Activated naive CD8-positive, alpha-beta T cell treated with anti-CD3 and anti-CD28 coated beads, Interleukin-2, amount 10 ng/mL, durations not matched to agents 7 days and 5 days (primary cell): ENCODE measurements at places on chromosomes 7 and 10. TPM values are rescaled to one million over a fixed set of nuclear protein-coding genes. Genes with fewer than 3 reads are reported as not detected.

GRCh38 chr10:35015843-35016408 is 74.2 kb downstream of the CUL2 start:
- no peaks in the 10 kb centered on the region for H3K27me3 ChIP-seq
- no peaks in the 10 kb centered on the region for H3K4me1 ChIP-seq
- no peak overlapping the region for H3K27ac ChIP-seq
- no peak for DNase-seq
- peaks cover 10% of the 10 kb centered on the region for H3K36me3 ChIP-seq

DNA sequence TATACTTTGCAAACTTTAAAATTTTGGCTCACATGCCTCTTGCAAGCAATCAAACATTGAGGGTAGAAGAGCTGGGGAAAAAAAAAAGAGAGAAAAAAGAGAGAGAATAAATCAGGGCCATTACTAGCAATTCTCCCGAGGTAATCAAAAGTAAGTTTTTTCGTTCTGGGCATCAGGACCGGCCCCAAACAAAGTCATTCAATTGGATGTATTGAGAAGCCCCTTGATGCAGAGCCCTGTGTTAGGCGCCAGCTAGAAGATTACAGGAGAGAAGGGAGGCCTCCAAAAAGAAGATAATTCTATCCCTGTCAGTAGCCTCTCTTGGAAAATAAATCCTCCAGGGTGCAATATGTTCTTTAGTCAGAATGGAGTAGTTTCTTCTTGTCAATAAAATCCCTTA is 2.2 kb upstream of the CTNNA3 start:
- H3K27ac ChIP-seq = no peak overlapping the region
- no peaks in the 10 kb centered on the region for H3K4me1 ChIP-seq
- H3K36me3 ChIP-seq = no peaks in the 10 kb centered on the region
- DNase-seq = no peak
- H3K27me3 ChIP-seq = peaks cover 33% of the 10 kb centered on the region

DNA sequence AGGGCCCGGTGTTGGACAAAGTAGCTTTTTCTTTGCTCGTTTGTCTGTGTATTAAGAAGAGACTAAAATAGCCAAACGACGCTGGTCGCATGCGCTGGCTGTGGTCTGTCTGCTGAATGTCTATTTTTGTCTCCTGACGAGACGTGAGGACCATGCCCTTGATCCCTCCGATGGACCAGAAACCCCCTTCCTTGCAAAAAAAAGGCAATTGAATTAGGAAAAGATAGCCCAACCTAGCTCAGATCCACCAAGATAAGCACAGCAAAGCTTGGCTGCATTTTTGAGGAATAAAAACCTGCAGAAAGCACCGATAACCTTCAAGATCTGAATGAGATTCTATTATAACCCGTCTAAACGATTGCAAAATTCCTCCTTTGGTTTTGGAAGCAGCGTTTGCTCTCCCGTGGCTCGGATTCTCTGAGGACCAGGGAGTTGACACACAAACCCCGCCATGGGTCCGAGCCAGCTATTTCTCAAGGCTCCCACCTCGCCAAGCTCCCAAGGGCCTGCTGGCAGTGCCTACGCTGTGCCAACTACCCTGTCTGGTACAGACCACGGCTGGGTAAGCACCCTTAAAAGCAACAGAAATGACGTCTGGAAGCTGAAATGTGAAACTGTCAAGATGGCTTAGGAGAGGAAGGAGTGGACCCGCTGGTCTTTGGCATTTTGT is 17.7 kb upstream of the TTYH3 start:
- no peak overlapping the region for H3K27ac ChIP-seq
- H3K27me3 ChIP-seq = peaks cover 9% of the 10 kb centered on the region
- peaks cover 2% of the 10 kb centered on the region for H3K4me1 ChIP-seq
- DNase-seq = no peak
- no peak overlapping the region for H3K4me3 ChIP-seq
- no peaks in the 10 kb centered on the region for H3K36me3 ChIP-seq

GRCh38 chr7:87091487-87092066 is 32.1 kb upstream of the ELAPOR2 start:
- H3K36me3 ChIP-seq = no peaks in the 10 kb centered on the region
- H3K27me3 ChIP-seq = peaks cover 4% of the 10 kb centered on the region
- H3K4me1 ChIP-seq = no peaks in the 10 kb centered on the region
- H3K27ac ChIP-seq = no peak overlapping the region
- no peak overlapping the region for H3K4me3 ChIP-seq
- no peak for DNase-seq

- no peaks in the 10 kb centered on the region for H3K27me3 ChIP-seq
- H3K4me1 ChIP-seq = no peaks in the 10 kb centered on the region
- no peak overlapping the region for H3K4me3 ChIP-seq
- DNase-seq = no peak
- H3K36me3 ChIP-seq = no peaks in the 10 kb centered on the region
Measured at GRCh38 chr10:48193556-48193955, 80.9 kb downstream of the FRMPD2 start.

DNA sequence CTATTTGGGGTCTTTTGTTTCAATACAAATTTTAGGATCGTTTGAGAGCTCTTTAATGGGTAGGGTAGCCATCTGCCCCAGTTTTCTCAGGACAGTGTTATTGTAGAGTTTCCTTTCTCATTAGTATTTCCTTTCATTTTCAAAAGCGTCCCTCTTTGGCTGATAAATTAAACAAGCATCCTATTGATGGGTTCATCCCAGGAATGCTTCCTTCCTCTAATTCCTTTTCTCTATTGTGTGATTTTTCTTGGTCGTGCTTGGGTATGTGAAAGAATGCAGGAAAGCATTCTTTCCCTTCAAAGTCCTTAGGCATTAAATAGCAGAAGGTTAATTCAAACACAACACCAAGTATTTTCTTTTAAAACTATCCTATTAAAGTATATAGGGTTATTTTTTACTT is 14.0 kb downstream of the SLC13A1 start:
- DNase-seq = no peak
- H3K36me3 ChIP-seq = no peaks in the 10 kb centered on the region
- H3K27me3 ChIP-seq = no peaks in the 10 kb centered on the region

DNA sequence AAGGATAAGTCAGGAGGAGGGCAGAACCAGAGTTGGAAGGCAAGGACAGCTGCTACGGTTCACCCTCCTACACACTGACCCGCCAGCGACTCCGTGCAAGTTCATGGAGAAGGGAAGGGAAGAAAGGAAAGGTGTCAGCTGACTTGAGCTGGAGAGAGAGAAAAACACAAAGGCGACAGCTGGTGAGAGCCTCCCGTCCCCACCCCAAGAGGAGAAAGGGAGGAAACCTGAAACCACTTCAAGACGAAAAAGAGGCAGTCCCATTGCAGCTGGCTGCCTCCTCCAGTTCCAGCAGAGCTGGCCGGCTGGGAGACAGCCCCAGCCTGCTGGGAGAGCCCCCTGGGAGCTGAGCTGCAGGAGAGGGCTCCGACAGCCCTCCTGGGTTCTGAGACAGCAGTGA is 75.2 kb downstream of the PARD3 start:
- no peaks in the 10 kb centered on the region for H3K36me3 ChIP-seq
- DNase-seq = no peak
- H3K27ac ChIP-seq = no peak overlapping the region
- H3K27me3 ChIP-seq = peaks cover 17% of the 10 kb centered on the region

GRCh38 chr7:153887749-153888569 is 164.2 kb upstream of the DPP6 start:
- no peaks in the 10 kb centered on the region for H3K4me1 ChIP-seq
- peaks cover 3% of the 10 kb centered on the region for H3K36me3 ChIP-seq
- peaks cover 11% of the 10 kb centered on the region for H3K27me3 ChIP-seq
- no peak overlapping the region for H3K4me3 ChIP-seq
- DNase-seq = no peak
- H3K27ac ChIP-seq = no peak overlapping the region

DGKI gene
- not detected for total RNA-seq

CALN1 gene
- total RNA-seq = not detected
